ENCODE measurements at places on chromosomes 16 and 17.

DNA sequence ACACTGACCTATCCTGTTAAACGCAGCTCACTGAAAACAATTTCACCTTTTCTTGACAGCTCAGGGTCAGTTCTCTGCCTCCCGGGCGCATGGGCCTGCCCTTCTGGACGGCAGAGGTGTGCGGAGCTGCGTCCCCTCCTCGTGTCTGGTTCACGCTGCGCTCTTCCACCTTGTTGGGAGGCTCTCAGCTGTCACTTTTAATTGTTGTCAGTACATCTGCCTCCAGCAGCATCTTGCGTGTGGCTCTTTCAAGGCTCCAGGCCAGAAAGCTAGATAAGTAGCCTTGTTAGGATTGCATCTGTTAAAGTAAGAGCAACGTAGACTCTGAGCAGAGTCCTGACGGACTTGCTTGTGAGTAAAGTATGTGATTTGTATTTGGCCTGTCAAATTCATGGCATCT lies 59.4 kb downstream of the MGAT5B start:
- no peak for DNase-seq

DNA sequence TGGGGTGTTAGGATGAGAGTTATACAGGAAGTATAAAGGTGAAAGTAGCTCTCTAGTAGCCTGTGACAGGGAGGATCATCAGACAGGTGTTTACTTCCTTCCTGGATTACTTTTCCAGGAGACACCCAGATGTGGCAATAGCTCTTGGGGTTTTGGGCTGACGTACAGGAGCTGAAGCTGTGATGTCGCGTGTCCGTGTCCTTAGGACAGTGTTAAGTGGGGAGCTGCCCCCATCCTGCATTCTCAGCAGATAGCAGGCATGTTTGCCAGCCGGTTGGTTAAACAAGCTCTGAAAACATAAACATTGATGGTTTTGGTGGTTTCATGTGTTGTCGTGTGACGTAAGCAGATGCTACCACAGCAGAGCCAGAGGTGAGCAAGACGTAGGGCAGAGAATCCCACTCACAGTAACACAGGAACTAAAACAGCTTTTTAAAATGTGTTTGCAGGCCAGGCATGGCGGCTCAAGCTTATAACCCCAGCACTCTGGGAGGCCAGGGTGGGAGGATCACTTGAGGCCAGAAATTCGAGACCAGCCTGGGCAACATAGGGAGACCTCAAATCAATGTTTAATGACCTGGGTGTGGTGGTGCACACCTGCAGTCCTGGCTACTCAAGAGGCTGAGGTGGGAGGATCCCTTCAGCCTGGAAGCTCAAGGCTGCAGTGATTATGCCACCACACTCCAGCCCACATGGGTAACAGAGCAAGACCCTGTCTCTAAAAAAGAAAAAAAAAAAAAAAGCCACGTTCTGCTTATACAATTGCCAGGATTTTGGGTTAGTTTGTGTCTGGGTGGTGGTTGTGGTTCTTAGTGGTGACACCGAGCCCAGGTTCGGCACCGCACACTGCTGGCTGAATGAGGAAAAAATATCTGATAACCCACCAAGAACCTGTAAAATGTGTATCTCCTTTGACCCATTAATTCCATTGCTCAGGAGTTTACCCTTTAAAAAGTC lies 18.2 kb upstream of the IL17C start:
- no peak for DNase-seq

DNA sequence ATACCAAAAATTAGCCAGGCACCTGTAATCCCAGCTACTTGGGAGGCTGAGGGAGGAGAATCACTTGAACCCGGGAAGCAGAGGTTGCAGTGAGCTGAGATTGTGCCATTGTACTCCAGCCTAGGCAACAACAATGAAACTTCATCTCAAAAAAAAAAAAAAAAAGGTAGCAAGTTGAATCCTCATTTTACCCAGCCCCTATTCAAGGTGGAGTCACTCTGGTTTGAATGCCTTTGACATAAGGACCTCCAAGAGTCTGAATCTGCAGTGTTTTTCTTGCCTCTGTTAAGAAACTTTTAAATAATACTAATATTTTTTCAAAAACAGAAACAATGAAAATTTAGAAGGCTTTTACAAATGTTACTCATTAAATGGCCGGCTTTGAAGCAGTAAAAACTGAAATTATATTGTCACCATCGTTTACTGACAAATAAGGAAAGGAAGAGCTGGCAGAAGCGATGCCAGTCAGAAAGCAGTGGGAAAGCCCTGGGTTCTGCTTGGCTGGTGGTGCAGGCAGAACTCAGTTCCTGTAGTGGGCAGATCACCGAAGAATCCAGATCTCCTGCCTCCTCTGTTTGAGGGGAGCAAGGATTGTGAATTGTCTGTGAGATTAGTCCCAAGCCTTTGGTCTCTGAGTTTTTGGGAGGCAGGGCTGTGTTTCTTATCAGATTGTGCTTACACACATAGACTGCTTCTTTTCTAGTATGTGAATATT lies 99.7 kb upstream of the HAS3 start:
- DNase-seq: no peak

DNA sequence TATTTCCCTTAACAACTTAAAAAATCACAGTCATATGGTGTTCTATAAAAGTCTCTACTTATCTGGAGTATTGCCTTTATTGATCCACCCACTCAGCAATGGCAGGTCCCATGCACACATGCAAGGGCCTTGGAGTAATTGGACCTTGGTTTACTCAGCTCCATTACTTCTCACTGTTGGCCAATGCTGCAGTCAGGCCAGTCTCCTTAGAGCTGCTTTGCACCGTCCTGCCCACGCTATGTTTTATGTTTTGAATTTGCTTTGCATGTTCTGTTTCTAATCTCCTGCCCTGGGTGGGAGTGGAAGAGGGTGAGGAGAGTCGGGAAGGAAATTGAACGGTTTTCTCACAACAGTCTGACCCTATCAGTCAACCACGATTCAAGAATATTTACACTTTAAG lies 23.6 kb downstream of the ARHGAP44 start:
- DNase-seq: no peak

GRCh38 chr16:54118846-54119245 lies 167.7 kb downstream of the IRX3 start:
- no peak for DNase-seq

DNA sequence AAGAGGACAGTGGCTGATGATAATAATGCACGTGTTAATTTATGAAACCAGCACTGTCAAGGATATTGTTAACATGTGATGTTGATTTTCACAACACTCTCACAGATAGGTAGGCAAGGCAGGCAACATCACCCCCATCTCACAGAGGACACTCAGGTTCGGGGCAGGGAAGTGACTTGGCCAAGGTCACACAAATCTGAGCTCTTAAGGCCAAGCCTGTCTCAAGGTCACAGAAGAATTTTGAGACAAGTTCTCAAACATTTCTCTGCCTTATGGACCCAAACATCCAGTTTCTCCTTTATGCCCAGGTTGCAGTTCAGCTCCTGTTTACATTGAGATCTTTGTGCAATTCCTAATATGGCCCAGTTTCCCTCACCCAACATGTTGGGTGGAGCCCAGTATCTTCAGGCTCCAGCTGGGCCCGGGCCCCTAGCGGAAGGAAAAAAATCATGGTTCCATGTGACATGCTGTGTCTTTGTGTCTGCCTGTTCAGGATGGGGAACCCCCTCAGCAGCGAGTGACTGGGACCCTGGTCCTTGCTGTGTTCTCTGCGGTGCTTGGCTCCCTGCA lies 1.3 kb downstream of the SLC2A4 start:
- DNase-seq: no peak

DNA sequence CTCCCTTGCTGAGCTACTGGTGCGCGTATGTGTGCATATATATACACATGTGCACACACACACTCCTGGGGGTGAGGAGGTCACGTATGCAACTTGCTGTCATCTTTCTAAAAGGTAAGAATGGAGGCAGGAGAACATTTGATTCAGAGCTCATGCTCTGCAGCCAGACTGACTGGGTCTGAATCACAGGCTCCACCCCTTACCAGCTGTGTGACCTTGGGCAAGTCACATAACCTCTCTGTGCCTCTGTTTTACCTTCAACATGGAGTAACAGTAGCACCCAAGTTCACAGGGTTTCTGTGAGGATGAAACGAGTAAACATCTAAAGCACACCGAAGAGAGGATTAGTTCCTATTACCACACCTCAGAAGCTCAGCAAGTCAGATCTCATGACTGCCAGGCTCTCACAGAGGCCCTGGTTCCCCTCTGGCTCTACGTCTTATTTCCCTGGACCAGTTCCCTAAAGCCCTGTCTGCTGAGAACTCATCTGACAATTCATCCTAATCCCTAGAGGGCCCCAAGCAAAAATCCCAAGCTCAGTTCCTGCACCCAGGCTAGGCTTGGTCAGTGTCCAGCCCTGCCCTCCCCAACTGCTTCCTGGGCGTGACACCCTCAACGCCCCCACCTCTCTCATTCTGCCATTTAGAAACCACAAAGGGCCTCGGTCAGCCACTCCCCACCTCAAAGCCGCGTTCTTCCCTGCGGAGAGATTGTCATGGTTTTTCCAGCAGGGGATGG lies 28.7 kb downstream of the ABR start:
- no peak for DNase-seq

GRCh38 chr16:24131294-24131693 lies 124.8 kb upstream of the CACNG3 start:
- no peak for DNase-seq

DNA sequence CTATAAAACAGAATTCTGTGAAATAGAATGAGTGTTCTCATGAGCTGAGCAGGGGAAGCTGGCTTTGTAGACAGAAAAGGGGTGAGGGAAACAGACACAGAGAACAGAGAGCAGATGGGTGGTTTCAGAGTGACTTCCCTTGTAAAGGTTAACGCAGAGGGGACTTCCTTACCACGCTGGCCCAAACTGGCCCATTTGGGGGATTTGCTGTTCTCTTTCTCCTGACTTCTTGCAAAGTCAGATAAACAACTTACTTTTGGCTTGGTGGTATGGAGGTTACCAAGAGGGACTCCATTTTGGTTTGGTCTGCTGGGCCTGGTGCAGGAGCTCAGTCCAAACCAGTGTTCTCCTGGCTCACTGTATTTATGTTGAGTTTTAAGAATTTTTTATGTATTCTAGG lies 48.4 kb downstream of the SEC14L1 start:
- DNase-seq: no peak

GRCh38 chr17:82170412-82170961 lies 42.2 kb downstream of the CCDC57 start:
- DNase-seq: no peak

GRCh38 chr16:15857724-15858560 lies 1.1 kb upstream of the MYH11 start:
- DNase-seq: no peak

- DNase-seq: no peak
Measured at GRCh38 chr17:57142925-57143324, 57.9 kb downstream of the AKAP1 start.

- no peak for DNase-seq
Measured at GRCh38 chr16:47928008-47928407, 227.8 kb downstream of the ABCC12 start.

DNA sequence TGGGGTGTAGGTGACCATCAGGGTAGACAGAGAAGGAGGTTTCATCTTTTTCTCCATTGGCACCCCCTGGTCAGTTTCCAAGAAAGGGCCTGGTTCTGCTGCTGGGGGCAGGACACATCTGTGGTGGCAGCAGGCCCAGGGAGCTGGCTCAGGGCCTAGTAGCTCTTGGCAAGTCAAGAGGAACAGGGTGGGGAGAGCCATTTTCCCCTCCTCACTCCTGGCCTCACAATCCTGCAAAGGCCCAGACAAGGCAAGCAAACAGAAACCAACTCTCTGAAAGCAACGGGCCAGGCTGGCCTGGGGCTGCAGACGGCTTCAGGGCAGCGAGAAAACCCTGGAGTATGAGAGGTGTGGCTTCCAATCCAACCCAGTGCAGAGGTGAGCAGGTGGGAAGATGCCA lies 192.9 kb upstream of the DYNLRB2 start:
- no peak for DNase-seq

DNA sequence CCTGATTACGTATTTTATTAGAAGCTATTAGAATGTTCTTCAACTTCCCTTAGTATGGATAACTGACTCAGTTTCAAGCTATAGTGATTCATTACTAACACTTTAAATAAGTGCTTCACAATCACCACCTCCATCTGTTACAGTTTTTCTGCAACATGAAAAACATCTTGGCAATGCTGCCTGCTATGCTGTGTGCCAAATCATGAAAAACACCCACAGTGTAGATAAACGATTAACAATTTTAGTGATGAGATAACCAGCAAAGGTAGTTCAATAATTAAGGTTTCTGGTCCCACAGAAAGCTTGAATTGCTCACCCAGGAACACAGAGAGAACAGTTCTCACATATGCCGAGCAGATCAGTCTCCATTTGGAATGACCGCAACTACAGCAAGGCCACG lies 51.4 kb upstream of the SLC25A19 start:
- no peak for DNase-seq

DNA sequence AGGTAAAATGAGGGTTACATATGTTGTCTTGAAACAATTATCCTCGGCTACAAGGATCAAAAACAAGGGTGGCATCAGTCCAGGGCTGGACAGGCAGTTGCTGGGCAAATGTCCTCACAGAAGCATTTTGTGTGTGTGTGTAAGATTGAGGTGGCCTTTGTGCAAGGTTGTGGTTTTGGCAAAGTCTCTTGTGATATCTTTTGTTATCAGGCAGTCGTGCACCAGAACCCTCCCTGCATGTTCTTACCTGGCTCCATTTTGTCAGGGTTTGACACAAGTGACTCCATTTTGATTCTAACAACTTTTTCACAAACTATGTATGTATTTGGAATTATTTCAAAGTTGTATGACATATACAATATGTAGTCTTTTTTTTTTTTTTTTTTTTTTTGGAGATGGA lies 20.0 kb downstream of the CHAD start:
- DNase-seq: no peak

GRCh38 chr16:3734758-3735221 lies 17.5 kb upstream of the TRAP1 start:
- DNase-seq: no peak

DNA sequence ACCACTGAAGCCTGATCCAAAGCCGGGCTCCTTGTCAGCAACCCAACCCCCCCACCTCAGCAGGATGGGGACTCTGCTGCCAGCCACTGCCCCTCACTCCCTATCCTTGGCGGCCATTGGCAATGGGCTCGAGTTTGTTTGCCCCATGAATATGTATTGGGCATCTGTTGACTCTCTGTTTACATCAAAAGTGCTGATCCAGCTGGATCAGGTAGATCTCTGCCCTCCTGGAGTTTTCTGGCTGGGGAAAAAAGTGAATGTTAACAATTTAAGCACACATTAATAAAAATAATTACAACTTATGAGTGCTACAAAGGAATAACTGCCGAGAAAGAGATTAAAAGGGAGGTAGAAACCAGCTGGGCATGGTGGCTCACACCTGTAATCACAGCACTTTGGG lies 62.5 kb downstream of the ATP2C2 start:
- DNase-seq: no peak

DNA sequence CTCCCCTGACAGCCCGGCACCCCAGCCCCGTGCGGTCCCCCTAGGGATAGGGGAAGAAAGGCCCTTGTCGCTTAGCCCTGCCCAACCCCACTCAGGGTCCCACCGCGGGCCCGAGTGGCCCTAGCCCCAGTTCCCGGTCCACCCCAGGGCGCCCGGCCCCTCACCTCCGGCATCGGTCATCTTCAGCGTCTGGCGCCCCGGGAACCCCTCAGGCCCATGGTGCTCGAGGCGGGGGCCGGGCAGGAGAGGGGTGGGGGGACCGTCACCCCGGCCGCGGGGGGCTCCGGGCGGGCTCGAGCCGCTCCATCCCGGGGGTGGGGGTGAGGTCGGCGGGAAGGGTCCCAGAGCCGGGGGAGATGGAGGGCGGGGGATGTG lies 620 bp downstream of the SAMD14 start:
- no peak for DNase-seq
